ENCODE measurements at places on chromosomes 12 and 14.

DNA sequence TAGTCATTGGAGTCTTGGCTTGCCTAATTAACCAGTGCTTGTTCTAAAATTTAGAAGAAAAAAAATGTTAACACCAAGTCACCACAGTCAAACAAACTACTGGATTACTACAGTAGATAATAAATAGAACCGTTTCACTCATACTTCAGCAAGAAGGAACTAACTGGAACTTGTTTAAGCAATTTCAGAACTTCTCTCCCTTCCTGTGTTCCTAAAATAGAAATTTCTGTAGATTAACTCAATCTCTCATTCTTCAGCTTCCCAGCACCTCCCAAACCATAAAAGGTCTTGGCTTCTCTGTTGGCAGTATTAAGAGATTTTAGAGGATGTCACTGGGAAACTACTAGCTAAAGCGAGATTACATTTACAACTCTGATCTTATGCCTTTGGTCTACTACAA, 18.6 kb downstream of the GNS start:
- DNase-seq: no peak

- no peak for DNase-seq
Measured at GRCh38 chr12:80838708-80839107, 99.0 kb downstream of the LIN7A start.

- no peak for DNase-seq
Measured at GRCh38 chr14:35416108-35416750, 11.7 kb upstream of the NFKBIA start.

DNA sequence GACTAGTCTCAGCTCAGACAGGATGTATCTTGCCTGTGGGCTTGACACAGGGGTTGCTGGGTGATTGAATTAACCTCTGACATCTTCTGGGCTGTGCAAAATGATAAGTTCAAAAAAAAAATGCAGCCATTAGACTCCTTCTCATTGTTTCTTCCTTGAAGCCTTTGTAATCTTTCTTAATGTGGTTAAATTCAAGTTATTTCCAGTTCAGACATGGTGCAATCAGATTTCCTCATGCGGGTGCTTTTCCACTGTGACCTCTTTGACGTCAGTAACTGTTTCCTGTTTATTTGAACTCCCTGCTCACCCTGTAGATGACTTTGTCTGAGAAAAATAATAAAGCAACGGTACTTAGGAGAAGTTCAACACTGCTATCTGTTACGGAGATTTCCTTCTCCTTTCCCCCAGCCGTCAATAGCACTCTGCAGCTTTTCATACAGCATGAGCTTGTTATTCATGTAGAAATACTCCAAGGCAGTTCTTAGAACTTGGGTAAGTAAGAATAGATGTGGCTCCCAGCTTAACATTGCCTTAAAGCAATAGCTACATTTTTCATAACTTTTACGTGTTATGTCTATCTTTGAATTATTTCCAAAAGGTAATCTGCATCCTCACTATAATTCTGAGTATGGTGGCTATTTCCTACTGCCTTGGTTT, 155.5 kb downstream of the PRKCH start:
- no peak for DNase-seq

- no peak for DNase-seq
Measured at GRCh38 chr12:25730489-25731349, 177.6 kb upstream of the LMNTD1 start.

Data from NCI-H1417 treated with DMSO at 0.1 percent for 48 hours (cell line).